ENCODE measurements at places on chromosomes 16 and 17. TPM values are rescaled to one million over a fixed set of nuclear protein-coding genes. Genes with fewer than 3 reads are reported as not detected.

Gene CCL7
- not detected for total RNA-seq

Gene CDH5
- total RNA-seq, result not detected

Gene PRSS36
- total RNA-seq, result 2.3 TPM

GRCh38 chr16:26386096-26386495, 680.6 kb upstream of the C16orf82 start:
- H3K4me3 ChIP-seq, result no peak overlapping the region
- no peak overlapping the region for H3K27ac ChIP-seq
- H3K27me3 ChIP-seq, result no peaks in the 10 kb centered on the region
- H3K4me1 ChIP-seq, result no peaks in the 10 kb centered on the region
- H3K36me3 ChIP-seq, result no peaks in the 10 kb centered on the region

- no peak for DNase-seq
- no peaks in the 10 kb centered on the region for H3K4me1 ChIP-seq
- no peak overlapping the region for H3K27ac ChIP-seq
- H3K27me3 ChIP-seq, result no peaks in the 10 kb centered on the region
- no peaks in the 10 kb centered on the region for H3K36me3 ChIP-seq
- no peak overlapping the region for H3K4me3 ChIP-seq
Observed at GRCh38 chr16:9837481-9837880, 344.7 kb downstream of the GRIN2A start.

GRCh38 chr16:5041600-5042133, 7.9 kb upstream of the NAGPA start:
- no peak overlapping the region for H3K27ac ChIP-seq
- H3K36me3 ChIP-seq, result no peaks in the 10 kb centered on the region
- no peak for DNase-seq
- no peaks in the 10 kb centered on the region for H3K4me1 ChIP-seq
- no peaks in the 10 kb centered on the region for H3K27me3 ChIP-seq

Data from natural killer cell (primary cell).